ENCODE measurements at places on chromosomes 2 and 18. TPM values are rescaled to one million over a fixed set of nuclear protein-coding genes. Genes with fewer than 3 reads are reported as not detected.

Gene LYG2
- not detected for total RNA-seq

Gene HOXD1
- total RNA-seq: 0.52 TPM

Gene ASB18
- total RNA-seq: 3.1 TPM

Gene SERPINB10
- 1.0 TPM for total RNA-seq

Gene FHOD3
- 15.7 TPM for total RNA-seq

Gene TXNL1
- 23.5 TPM for total RNA-seq

Gene MAP2
- total RNA-seq: 3.7 TPM

Gene WDSUB1
- 10.4 TPM for total RNA-seq

Gene SERPINB4
- total RNA-seq: not detected

Gene NBAS
- total RNA-seq: 126 TPM

Gene RFTN2
- total RNA-seq: 14.1 TPM

Gene GAREM1
- 5.2 TPM for total RNA-seq

Gene AFF3
- total RNA-seq: 8.4 TPM

Gene PSMA8
- not detected for total RNA-seq

Gene RPRM
- 3.1 TPM for total RNA-seq

Gene COL5A2
- total RNA-seq: 404 TPM

Gene BCS1L
- total RNA-seq: 40.2 TPM

Gene SPC25
- 3.7 TPM for total RNA-seq

Gene PAIP2B
- 5.7 TPM for total RNA-seq

Gene MC2R
- total RNA-seq: not detected

Gene ITGB6
- total RNA-seq: 17.2 TPM

Gene SLC39A6
- total RNA-seq: 35.5 TPM

Gene ALPI
- not detected for total RNA-seq

Gene UCN
- 1.0 TPM for total RNA-seq

Gene SCN3A
- 0.52 TPM for total RNA-seq

Gene SKA1
- total RNA-seq: 2.6 TPM

Gene SLC8A1
- total RNA-seq: 45.9 TPM

Gene ANKRD30BL
- total RNA-seq: not detected

Gene BOLL
- total RNA-seq: 2.6 TPM

Gene FAM228A
- 0.52 TPM for total RNA-seq

Gene BUB1
- 7.8 TPM for total RNA-seq

Gene PCARE
- total RNA-seq: under 0.01 TPM

Gene RTP5
- total RNA-seq: not detected

Gene CCDC148
- total RNA-seq: 0.52 TPM

Gene SLC23A3
- total RNA-seq: 0.52 TPM

Gene PLGLB2
- 2.1 TPM for total RNA-seq

Gene DYSF
- 88.7 TPM for total RNA-seq

Gene TPGS2
- total RNA-seq: 28.2 TPM

All from skeletal muscle tissue (tissue), 5 donors.